ENCODE measurements at places on chromosomes 12 and 14.

DNA sequence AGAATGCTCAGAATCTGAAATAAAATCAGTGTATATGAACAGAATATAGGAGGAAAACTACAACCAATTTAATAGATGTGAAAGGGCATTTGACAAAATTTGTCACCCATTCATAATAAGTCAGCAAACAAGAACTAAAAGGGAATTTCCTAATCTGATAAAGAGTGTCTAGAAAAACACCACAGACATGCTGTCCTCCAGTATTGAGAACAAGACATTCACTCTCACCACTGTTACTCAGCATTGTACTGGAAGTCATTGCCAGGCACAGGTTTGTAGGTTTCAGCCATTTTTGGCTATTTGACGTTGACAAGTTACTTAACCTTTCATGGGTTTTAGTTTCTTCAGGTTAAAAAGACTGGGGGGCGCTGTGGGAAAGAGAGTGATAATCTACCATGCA is 13.2 kb downstream of the EIF2S1 start:
- no peak for DNase-seq

DNA sequence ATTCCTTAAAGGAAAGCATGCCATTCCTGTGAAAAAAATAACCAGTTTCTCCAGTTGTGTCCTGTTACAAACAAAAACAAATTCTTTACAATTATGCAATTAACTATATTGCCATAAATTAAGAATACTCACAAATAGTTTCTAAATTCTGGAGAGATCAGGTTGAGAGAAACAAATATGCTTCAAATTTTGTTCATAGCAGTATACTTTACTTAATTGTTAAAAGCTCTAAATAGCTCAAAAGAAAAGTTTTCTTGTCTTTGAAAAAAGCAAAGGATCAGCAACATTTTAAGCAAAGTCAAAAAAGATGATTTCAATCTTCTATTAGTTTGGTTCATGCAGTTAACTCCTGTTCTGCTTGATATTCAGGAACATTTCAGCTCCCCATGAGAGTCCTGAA is 109.7 kb downstream of the EML1 start:
- DNase-seq: no peak

GRCh38 chr12:25553098-25553497 is at the start of gene LMNTD1:
TSS of gene LMNTD1 (minus strand) at chr12:25553283. CDS start at chr12:25552959, 324 bp downstream.
- no peak for DNase-seq

GRCh38 chr12:19450362-19450761 is 11.1 kb downstream of the AEBP2 start:
- DNase-seq: no peak

DNA sequence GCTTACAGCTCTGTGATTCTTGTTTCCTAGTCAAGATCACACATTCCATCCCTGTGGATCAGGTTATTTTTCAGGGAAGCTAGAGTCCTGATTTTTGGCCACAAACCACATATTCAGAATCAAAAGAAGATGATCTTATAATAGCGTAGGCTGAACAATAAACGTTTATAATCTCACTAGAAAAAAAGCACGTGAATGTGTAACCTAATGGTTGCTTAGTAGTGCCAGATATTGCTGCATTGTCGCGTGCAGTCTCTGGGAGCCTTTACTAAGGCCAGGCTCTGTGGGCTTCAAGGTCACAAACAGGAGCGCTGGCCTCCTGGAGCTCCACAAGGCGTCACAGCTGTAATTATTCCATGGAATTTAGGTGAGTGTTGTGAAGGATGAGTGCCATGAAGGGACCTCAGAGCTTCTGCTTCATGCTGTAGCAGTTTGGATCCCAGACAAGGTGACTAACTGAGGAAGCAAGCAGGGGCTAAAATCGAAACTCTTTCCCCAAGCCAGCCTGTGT is 17.4 kb downstream of the CDKN1B start:
- DNase-seq: no peak

GRCh38 chr12:116320791-116321217 is 43.3 kb upstream of the MED13L start:
- no peak for DNase-seq

DNA sequence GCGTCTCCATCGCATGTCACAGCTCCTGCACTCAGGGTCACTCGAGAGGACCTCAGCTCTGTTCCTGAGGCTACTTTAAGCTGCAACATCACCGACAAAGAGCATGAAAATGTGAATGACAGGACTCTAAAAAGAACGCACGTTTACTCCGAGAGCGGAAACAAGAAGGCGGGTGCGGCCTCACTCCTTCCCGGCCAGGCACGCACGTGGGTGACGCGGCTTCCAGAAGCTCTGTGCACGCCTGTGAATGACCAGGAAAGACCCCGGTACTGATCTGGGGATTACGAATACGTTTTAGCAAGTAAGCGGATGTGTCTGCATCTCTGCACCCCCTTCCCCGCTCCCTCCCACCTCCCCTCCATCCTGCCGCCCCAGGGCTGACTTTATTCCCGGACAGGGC is 15.2 kb upstream of the GALNT9 start:
- DNase-seq: no peak

DNA sequence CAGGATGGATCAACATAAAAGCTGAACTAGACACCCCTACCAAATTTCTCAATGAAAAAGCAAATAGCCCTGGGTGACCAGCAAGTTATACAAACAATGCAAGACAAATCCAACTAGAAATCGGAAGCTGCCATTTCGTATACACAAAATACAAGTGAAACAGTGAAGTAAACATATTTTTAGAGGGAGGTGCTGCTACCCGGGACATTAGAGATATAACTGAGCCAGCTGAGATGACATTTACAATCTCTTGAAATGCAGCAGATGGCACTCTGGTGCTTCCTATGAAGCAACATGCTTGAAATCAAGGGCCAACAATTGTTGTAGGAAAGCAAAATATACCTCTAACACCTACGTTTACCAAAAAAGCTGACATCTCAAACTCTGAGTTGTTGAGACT is 25.5 kb downstream of the BDKRB1 start:
- DNase-seq: no peak

All from CD4-positive, alpha-beta T cell treated with Interleukin-10 for 1 hour (primary cell).